ENCODE measurements at places on chromosomes 6 and 20.

GRCh38 chr20:4469910-4470309 is 251.8 kb upstream of the PRND start:
- no peak for DNase-seq

DNA sequence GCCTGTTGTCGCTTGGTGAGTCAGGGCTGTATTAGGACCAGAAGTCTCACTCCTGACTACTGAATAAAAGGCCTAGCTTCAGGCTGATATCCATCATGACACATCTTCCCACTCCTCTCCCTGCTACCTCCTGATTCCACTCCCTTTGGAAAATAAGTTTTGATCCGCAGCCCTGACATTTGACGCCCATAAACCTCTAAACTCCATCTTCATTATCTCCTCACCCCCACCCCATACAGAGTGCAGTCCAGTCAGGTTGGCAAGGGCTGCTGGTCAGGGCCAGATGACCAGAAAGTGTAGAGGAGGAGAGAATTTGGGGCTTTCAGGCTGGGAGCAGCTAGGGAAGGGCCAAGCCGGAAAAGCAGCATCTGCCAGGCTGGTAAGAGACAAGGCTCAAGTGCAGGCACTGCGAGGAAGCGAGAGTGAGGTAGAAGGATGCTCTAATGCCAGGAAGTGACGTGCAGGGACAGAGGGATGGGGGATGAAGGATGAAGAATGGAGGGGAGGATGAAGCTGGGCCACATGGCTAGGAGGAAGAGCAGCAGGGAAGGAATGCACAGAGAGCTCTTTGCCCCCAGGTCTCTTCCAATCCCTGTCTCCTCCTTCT is 1.2 kb downstream of the GGT7 start:
- DNase-seq = no peak

DNA sequence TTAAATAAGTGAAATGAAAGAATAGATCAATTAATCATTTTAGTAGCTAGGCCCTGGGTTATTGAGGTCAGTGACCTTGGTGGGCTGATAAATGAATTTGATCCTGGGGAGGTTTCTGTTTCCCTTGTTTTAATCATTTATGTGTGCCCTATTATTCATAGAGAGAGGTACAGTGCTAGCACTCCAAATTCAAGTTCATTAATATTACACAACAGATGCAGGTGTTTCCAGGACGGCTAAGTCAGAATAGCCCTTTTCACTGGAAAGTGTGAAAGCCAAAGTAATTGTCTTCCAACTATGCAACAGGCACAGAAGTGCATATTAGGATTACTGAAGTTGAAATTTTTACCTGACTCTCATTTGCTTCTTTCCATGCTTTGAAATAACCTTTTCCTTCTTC is 61.7 kb upstream of the SGK1 start:
- no peak for DNase-seq

DNA sequence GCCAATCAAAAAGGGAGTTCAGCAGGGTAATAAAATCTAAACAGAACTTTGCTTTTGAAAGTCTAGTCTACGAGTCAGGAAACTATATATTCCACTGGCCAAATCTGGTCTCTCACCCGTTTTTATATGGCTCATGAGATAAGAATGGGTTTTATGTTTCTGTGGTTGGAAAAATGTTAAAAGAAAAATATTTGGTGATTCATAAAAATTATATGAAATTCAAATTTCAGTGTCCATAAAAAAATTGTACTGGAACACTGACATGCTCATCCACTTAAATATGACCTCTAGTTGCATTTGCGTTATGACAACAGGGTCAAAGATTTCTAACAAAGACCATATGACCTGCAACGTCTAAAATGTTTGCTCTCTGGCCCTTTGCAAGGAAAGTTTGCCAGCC is 22.3 kb upstream of the LAMP5 start:
- DNase-seq = no peak

- DNase-seq = no peak
Measured at GRCh38 chr6:18393698-18394097, 6.5 kb downstream of the RNF144B start.

GRCh38 chr6:153104220-153104619 is 26.9 kb downstream of the RGS17 start:
- no peak for DNase-seq

DNA sequence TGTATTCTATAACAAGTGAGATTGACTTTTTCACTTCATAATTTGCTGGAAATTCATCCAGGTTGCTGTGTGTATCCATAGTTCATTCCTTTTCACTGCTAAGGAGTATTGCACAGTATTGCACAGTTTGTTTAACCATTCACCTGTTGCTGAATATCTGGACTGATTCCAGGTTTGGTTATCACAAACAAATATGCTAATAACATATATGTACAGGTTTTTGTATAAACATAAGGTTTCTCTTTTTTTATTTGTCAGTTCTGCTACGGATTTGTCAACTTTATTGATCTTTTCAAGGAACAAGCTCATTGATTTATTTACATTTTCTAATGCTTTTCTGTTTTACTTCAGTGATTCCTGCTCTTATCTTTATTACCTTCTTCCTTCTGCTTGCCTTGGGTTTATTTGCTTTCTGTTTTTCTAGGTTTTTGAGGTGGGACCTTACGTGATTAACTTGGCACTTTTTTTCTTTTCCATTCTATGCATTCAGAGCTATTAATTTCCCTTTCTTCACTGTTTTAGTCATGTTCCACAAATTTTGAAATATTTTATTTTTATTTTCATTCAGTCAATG is 117.0 kb upstream of the OGFRL1 start:
- no peak for DNase-seq

- no peak for DNase-seq
Measured at GRCh38 chr6:141598487-141598886, 534.2 kb upstream of the GJE1 start.

DNA sequence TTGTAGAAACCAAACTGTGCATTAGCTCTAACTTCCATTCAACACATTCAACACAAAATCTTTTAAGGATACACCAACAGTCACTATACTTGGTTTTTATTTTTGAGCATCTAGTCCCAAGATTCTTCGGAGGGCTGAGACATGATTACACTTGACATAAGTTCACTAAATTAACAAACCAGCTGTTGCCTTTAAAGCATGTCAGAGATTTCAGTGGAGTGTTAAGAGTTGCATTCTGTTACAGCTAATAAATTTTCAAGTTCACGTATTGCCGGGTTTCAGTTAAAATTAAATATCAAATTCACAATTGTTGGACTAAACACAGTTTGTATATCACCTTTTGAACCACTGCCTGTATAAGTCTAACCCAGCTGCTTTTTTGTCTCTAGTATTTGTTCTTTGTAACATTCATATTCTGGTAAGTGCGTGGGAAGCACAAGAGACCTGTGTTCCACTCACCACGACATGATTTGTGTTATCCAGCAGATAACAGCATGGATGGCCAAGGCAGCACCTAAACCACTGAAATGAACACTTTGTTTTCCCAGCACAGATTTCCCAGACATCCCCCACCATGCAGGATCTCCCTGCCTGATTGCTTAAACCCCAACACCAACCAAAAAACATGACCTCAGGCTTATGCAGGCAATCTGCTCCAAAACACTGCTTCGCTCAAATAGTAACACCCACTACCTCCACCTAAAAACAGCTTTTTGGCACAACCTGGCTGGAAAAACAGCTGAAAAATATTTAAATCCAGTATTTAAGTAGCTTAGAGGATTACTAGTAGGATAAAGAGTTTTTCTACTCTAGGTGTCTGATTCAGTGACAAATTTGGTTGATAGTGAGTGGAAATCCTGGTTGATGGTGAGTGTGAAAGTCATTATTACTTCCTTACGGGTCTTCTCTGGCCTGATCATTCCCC is 286.5 kb upstream of the NT5E start:
- no peak for DNase-seq

DNA sequence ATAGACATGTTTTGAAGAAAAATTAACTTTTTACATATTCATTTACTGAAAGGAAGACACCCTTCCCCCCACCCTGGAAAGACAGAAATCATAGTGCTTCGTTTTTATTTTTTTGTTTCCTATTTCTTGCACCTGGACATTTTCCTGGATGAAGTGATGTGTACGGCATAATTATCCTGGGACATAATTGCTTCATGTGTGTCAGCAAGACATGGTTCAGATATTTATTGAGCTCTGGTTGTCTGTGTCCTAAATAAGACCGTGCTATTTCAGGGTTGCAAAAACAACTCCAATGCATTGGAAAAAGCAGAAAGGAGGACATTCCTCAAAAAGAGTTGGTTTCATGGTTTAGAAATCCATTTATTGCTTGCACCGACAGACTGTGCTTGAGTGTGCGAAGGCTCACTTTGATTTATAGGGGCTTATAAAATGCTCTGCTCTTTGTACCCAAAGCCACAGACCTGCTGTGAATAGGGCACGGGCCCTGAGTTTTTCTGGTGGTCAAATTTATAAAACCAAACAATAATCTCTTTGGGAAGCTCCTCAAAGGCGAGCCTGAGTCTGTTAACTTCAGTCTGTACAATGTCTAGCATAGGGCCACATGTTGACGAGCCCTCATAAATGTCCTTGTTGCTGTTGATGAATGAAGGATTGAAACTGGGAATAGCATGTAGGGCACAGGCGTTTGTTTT is 179.5 kb downstream of the SOX4 start:
- no peak for DNase-seq

GRCh38 chr20:43749734-43750294 is 23.0 kb upstream of the GTSF1L start:
- no peak for DNase-seq
